ENCODE measurements at places on chromosomes 2 and 18.
A peak's percentile ranks its signal among the peaks of the same experiment; 100 is the strongest.

GRCh38 chr18:67515942-67516538, 480 bp downstream of the DSEL start:
- DNase-seq: peak; percentile 54

GRCh38 chr2:215898363-215898762, 115.0 kb downstream of the MREG start:
- DNase-seq: no peak

DNA sequence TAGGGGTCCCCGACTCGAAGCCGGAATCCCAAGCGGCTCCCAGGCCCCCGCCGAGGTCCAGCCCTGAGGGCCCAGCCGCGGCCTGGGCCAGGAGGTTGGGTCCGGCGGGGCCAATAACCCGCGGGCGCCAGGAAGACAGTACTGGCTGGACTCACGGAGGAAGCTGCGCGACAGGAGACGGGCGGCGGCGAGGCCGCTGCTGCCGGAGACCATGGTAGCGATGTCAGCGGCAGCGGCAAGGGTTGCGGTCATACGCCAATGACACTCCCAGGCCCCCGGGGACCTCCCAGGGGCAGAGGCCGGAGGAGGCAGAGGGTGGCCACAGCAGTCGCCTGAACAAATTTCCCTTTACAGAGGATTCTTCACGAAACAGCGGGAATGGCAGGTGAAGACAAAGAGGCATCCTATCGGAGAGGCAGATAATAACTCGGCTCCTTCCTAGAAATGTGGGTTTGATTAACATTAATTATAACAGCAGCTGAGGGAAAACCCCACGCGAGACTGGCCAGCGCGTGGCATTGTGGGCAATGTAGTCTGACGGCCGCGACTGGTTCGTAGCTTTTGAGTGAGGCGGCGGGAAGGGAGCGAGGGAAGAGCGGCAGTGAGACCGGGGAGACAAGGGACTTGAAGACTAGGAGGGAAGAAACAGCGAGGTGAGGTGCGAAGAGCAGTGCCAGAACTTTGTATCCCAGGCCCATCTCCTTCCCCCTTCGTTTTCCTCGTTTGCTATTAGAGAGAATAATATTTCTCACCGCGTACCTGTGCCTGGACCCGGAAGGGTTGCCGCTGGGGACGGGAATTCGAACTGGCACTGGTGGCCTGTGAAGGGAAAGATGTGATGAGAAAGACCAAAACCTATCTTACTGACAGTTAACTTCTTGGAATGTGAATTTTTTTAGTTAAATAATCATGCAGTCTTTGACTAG, at the start of gene SUCLG1:
SUCLG1 (minus strand) TSS at position 263 of the 926 bp plus-strand sequence; CDS start at position 252, 11 bp downstream.
- DNase-seq: peak; percentile 69

DNA sequence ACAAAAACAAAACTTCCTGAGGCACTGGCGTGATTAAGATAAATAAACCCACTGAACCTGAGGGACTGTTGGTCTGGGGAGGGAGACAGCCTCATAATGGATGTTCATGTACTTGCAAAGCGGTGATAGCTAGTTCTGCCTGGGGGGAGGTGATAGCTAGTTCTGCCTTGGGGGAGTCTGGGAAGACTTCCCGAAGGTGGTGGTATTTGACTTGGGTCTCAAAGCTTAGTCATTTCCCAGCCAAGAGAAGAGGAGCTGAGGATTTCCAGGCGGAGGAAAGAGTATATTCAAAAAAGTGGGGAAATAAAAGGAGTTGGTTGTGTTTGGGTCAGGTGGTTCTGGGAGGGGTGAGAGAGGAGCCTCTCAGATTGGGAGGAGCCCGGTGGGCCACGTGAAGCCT, 24.7 kb downstream of the DGKD start:
- DNase-seq: no peak

DNA sequence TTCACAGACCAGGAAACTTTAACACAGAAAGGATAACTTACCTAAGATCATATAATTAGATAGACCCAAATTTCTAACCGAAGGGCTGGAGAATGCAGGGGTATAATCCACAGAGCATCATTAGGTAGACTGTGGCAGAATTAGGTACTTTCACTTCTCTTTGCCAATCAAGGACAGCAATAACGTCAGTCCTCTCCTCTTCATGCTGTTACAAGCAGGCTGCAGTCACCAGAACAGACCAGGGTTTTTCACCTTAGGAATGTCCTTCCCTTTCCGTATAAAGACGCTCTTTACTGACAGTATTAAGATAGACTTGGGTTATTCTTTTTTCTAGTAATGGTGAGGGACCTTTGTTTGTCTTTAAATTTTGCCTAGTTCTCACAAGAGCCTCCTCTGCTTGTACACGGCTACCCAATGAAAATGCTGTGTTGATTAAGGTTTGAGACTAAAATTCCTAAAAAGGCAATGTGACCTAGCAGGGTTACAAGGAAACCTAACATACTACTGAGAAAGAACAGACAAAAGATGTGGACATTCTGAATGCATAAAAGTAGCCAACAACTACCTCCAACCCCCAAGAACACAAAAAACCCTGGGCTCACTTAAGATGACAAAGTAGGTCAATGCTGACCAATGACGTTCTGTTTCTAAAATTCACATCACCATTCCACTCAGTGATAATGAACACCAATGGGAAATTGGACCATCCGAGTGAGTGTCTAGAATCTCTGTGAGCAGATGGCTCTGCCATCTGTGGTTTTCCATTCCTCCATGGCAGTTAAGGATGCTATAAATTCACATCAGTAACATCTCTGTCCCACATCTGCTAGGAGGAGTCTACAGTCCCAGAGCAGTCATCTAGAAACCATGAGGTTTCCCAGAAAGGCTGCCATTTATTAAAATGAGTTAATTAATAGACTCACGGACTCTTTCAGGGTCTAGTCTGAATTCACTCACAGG, 2.1 kb downstream of the PDIA6 start:
- no peak for DNase-seq

GRCh38 chr18:8056723-8057122, 489.6 kb downstream of the PTPRM start:
- no peak for DNase-seq

DNA sequence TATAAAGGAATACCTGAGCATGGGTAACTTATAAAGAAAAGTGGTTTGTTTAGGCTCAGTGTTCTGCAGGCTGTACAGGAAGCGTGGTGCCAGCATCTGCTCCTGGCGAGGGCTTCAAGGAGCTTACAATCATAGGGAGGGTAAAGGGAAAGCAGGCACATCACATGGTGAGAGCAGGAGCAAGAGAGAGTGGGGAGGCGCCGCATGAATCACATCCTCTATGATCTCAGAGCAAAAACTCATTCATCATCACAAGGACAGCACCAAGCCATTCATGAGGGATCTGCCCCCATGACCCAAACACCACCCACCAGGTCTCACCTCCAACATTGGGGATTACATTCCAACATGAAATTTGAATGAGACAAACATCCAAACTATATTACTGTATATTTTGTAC, 32.5 kb downstream of the R3HDM1 start:
- no peak for DNase-seq

- DNase-seq: no peak
Observed at GRCh38 chr2:205293559-205293958, 388.7 kb upstream of the NRP2 start.

GRCh38 chr2:223465793-223466192, 136.4 kb downstream of the SCG2 start:
- no peak for DNase-seq

DNA sequence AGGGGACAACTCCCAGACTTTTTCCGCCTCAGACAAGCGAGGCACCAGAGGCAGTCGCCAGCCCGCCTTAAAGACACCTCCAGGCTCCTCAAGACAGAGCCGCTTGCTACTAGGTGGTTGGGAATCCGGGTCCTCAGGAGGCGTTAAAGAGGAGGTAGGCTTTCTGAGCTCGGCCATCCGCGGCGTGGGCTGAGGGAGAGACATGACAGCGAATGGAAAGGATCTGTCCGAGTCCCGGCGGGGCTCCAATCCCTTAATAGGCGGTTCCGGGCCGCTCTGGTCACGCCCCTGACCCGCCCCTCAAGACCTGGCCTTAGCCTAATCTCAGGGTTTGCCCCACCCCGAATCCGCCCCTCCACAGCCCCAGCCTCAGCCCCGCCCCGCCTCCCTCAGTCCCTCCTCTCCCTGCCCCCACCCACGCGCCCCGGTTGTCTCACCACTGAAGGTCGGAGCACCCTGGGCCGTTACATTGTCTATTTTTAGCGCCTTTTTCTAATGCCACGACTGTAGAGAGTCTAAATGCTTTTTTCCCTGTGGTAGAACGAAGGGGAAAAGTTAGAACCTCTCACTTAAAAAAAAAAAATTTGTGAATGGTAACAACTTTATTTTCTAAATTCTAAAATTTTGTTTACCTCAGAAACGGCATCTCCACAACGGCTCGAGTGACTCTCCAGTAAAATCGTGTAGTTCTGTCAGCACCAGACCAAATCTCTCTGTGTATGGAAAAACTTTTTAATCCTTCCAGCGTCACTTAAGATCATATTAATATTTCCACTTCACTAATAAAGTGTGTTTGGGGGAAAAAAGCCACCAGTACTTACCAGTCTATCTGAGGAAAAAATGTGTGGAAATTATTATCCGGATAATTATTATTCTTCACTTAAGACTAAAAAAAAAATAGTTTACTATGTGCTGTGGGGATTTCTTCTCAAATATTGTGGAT, at the start of gene RAD51AP2:
RAD51AP2 (minus strand) TSS at position 229 of the 943 bp plus-strand sequence; CDS start at position 204, 25 bp downstream.
- peak; percentile 11 for DNase-seq

DNA sequence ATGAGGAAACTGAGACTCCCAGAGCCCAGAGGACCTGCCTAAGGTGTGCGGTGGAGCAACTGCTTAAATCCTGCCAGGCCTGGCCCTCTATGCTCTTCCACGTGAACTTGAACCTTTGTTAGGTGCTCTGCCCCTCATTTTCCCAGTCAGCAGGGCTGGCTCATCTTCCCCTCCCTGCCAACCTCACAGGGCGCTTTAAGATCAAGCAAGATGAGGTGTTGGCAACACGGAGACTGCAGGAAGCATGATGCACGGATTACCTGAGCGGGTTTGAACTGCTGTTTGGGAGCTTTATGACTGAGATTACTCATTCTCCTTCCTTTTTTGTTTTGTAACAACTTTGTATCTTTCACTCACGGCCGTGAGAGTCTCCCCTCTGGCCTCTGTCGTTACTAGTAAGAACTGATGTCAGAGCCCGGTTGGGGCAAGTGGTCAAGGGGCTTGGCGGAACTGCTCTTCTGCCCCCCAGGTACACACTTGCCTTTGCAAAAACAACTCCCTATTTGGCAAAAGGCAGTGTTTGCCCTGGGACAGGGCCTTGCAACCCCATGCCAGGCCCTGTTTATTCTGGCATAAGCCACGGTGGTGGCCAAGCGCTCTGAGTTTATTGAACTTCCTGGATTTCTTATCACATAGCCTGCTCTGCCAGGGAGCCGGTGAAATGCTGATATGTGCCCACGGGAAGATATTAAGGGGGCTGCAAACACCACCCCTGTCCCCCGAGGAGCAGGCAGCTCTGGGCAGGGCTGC, 127.8 kb downstream of the INHBB start:
- no peak for DNase-seq
